Activated CD8-positive, alpha-beta T cell treated with anti-CD3 and anti-CD28 coated beads for 36 hours (primary cell): ENCODE measurements at places on chromosomes 1 and 21. TPM values are rescaled to one million over a fixed set of nuclear protein-coding genes. Genes with fewer than 3 reads are reported as not detected.

GRCh38 chr1:72693376-72693775 is 411.0 kb upstream of the NEGR1 start:
- H3K27ac ChIP-seq, result no peak overlapping the region
- H3K4me1 ChIP-seq, result no peaks in the 10 kb centered on the region
- DNase-seq, result no peak
- no peaks in the 10 kb centered on the region for H3K36me3 ChIP-seq
- no peak overlapping the region for H3K4me3 ChIP-seq
- no peaks in the 10 kb centered on the region for H3K27me3 ChIP-seq

DNA sequence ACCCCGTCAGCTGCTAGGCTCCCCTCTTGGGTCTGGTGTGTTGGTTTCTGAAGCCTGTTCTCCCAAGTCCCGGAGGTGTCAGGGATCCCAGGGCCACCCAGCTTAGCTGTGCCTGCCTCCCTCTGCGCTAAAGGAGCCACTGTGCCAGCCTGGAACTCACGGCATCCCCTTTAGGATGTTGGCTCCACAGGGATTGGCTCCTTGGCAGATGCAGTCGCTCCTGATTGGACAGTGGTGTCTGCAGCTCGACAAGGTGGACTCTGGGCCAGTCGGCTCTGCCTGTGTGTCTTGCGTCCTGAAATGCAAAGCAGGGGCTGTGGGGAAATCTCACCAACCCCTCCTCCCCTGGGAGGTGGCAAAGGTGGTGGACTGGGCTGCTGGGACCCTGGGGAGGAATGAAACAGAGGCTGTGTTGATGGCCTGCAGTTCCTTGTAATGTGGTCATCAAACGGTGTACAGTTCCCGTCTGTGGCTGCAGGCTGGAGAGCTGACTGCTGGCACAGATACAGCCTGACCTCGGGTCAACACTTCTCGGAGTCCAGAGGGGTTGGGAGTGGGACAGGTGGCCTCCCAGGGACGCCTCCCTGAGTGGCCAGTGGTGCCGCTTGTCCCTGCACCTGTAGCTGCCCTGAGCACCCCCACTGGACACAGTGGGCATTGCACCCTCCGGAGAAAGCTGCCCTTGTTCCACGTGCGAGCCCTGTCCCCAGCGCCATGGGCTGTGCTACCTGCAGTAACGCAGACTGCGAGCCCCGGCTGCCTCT is 11.5 kb upstream of the KCNAB2 start:
- H3K4me3 ChIP-seq, result no peak overlapping the region
- no peak overlapping the region for H3K27ac ChIP-seq
- peak; percentile 54 for DNase-seq

GRCh38 chr1:112674986-112675727 is 698 bp downstream of the MOV10 start:
- peak overlapping the region; percentile 97 for H3K27ac ChIP-seq
- peaks cover 52% of the 10 kb centered on the region for H3K4me1 ChIP-seq
- peak overlapping the region; percentile 95 for H3K4me3 ChIP-seq
- H3K36me3 ChIP-seq, result peaks cover 45% of the 10 kb centered on the region
- peak; percentile 58 for DNase-seq
- no peaks in the 10 kb centered on the region for H3K27me3 ChIP-seq

- peaks cover 2% of the 10 kb centered on the region for H3K36me3 ChIP-seq
- no peak overlapping the region for H3K4me3 ChIP-seq
- no peaks in the 10 kb centered on the region for H3K4me1 ChIP-seq
- no peak for DNase-seq
Measured at GRCh38 chr1:213250041-213250440, 199.0 kb downstream of the RPS6KC1 start.

DNA sequence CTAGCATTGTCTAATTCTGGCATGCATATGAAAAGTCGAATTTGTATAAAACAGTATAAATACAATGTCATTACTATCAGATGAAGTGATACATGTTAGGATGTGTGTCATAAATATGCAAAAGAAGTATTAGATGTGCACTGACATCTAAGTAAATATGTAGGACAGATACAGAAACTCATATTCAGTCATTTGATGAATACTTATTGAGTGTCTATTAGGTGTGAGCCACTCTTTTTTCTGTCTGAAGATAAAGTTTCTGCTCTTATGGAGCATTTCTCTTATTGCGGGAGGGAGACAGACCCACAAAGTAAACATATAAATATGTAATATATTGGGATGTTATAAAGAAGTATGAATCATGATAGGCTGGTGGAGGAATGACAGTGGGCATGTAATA is 426.6 kb upstream of the B3GALT2 start:
- peaks cover 2% of the 10 kb centered on the region for H3K36me3 ChIP-seq
- H3K27ac ChIP-seq, result no peak overlapping the region
- peaks cover 2% of the 10 kb centered on the region for H3K4me1 ChIP-seq
- H3K4me3 ChIP-seq, result no peak overlapping the region
- no peaks in the 10 kb centered on the region for H3K27me3 ChIP-seq
- DNase-seq, result no peak

- H3K27me3 ChIP-seq, result no peaks in the 10 kb centered on the region
- H3K4me3 ChIP-seq, result no peak overlapping the region
- no peak overlapping the region for H3K27ac ChIP-seq
- H3K36me3 ChIP-seq, result no peaks in the 10 kb centered on the region
- H3K4me1 ChIP-seq, result no peaks in the 10 kb centered on the region
Measured at GRCh38 chr1:24125456-24125855, 13.5 kb upstream of the MYOM3 start.

GJB4 gene
- not detected for total RNA-seq
